ENCODE measurements at places on chromosomes 5 and 9.

GRCh38 chr5:76169146-76169905, 86.1 kb downstream of the SV2C start:
- DNase-seq, result no peak

- DNase-seq, result no peak
Measured at GRCh38 chr5:41118177-41118576, 47.0 kb upstream of the MROH2B start.

GRCh38 chr9:109735801-109736200, 44.2 kb upstream of the PALM2AKAP2 start:
- no peak for DNase-seq

DNA sequence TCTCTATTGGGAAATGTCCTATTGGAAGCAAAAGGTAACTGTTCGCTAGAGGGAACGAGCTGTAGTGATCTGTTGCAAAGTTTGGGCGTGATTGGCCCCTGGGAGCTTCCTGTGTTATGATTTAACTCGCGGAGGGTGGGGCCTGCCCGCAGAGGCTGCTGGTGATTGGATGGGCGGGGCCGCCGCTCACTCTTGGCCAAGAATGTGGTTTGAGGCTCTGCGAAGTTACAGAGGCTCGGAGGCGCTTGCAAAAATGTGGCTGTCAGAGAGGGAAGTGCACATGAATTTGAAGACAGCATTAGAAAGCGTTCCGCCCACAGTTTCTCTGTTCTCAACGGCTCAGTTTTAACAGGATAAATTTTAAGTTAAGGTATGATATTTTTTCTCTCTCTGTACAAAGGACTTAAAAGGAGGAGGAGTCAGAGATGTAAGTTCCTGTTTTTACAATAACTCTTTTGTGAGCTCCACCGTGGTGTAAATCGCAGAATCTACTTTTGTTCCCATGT, 46.9 kb downstream of the CNTRL start:
- peak; percentile 95 for DNase-seq

- DNase-seq, result no peak
Measured at GRCh38 chr9:124017929-124018729, 6.6 kb downstream of the LHX2 start.

- DNase-seq, result no peak
Measured at GRCh38 chr9:77943057-77943456, 88.6 kb downstream of the GNAQ start.

DNA sequence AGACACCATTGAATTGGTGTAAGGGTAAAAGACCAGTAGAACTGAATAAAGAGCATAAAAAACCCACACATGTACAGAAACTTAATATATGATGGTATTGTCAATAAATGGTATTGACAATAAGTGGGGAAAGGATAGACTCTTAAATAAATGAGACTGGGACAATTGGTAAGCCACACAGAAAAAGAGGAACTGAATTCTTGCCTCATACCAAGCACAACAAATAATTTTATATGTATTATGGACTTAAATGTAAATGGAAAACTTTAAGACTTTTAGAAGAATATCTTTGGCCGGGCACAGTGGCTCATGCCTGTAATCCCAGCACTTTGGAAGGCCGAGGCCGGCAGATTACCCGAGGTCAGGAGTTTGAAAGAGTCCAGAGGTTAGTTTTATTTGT, 37.9 kb upstream of the PPP2CA start:
- DNase-seq, result no peak

DNA sequence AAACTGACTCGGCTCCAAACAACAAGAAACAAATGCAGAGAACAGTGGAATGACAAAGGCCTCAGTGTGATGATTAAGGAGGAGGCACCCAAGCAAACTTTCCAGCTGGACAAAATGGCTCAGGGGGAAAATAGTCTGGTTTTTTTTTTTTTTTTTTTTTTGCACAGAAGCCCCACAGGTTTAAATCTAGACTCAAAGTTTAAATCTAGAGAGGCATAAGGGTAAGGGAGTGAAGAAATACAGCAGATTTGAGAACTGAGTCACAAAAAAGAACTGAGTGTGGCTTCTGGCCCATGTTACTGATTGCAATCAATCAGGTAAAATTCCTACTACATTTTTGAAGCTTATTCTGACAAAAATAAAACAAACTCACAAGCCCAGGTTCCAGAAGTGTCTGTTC, 12.3 kb downstream of the BOD1 start:
- DNase-seq, result no peak

DNA sequence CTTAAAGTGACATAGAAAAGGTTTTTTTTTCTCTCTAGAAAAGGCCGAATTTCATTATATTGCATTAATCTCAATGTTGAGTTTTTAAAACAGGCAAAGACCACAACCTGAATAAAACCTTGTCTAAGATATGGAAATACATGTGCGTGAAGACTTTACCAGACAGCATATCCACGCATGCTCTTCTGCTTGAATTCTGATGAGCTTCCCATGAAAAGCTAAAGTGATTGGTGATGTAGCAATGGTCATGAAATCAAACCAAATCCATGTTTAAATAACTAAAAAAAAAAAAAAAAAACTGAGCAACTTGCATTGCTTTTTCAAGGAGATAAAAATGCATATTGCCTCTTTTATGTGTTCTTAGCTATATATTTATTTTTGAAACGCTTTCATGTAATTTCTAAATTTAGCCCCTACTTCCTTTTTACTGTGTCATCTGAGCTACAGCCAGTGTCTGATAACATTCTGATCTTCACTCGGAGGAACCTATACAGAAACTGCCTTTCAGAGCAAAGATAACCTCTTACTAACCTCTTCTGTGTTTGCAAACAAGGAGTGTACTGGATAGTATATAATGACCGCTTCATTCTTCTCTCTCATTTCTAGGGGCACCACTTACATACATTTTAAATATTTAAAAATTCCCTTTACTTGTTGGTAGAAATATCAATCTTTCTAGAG, 179.1 kb upstream of the GNA14 start:
- no peak for DNase-seq

- no peak for DNase-seq
Measured at GRCh38 chr5:59266410-59266809, 627.1 kb downstream of the PDE4D start.

- DNase-seq, result no peak
Measured at GRCh38 chr5:108788142-108788541, 40.4 kb downstream of the FER start.

DNA sequence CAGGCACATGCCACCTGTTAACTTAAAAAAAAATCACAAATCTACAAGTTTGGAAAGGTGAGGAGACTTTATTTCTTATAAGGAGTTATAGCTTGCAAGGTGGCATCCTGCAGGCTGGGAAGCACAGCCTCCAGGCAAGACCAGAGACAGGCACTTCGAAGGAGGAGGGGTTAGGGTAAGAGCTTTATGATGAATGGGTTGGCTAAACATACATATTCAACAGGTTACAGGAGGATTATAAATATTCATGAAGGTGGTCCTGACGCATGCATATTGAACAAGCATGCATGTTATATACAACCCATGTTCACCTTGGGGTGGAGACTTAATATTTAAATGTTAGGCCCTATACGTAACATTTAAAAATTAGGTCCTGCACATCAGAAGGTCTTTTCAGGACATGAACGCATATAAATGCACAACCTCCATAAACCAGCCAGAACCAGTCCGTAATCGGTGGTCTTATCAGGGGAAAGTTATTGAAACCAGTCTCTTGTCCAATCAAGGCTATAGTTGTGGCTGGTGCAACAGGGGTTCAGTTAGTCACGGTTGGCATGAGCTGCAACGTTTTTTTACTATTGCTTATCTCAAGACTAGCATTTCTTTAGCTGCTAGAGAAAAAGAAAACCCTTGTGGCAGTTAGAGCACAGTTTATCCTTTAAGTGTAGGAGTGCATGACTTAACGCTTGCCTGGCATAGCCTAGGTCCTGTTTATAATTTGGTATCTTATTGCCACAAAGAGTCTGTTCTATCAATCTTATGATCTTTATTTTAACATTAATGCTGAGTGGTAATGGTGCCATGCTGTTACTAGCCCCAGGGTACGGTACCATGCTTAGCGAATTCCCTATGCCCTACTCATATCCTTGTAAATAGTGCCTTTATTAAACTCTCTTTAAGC, 72.7 kb downstream of the C9orf57 start:
- no peak for DNase-seq

DNA sequence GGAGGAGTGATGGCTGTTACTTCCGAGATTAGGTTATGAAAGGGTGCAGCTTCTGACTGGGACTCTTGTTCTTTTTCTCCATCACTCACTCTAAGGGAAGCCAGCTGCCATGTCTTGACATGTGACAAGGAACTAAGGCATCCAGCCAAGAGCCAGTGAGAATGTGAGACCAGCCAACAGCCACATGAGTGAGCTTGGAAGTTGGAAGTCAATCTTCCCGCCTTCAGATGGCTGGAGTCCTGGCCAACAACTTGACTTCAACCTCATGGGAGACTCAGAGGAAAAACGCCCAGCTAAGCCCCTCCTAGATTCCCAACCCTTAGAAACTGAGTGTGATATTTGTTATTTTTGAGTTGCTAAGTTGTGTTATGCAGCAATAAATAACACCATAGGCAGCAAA, 201.1 kb downstream of the SNX18 start:
- no peak for DNase-seq

DNA sequence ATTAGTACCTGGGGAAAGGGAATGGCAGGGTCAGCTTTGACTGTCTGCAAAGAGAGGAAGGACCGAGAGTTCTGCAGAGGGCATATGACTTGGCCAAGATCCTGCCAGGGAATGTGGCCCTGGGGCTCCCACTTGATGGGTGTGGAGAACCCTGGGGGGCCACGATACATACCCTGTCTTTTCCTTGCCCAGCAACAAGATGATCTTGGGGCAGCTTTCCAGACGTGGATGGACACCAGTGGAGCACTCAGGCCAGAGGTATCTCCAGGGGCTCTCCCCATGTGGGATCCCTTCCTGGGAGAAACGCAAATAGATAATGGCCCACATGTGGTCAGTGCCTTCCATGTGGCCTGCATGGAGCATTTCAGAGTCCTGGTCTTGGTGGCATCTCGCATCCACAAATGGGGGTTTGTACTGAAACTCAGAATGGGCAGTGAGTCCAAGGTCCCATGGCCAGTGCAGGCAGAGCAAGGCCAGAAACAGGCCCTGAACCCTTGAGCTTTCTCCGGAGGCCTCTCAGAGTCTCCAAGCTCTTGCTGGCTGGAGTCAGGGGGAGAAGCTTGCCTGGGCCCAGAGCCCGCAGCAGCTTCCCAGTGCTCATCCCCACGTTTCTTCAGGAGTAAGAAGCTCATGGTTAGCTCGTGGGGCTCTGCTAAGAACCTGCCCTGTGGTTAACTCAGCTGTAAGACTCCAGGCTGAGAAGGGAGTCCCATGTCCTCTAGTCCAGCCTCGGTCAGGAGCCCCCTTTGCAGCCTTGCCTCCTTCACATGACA, 18.3 kb upstream of the ORM1 start:
- DNase-seq, result no peak

GRCh38 chr9:12790001-12790400, 15.2 kb downstream of the LURAP1L start:
- no peak for DNase-seq

- DNase-seq, result peak; percentile 70
Measured at GRCh38 chr9:130680836-130681768, 12.5 kb upstream of the EXOSC2 start.

DNA sequence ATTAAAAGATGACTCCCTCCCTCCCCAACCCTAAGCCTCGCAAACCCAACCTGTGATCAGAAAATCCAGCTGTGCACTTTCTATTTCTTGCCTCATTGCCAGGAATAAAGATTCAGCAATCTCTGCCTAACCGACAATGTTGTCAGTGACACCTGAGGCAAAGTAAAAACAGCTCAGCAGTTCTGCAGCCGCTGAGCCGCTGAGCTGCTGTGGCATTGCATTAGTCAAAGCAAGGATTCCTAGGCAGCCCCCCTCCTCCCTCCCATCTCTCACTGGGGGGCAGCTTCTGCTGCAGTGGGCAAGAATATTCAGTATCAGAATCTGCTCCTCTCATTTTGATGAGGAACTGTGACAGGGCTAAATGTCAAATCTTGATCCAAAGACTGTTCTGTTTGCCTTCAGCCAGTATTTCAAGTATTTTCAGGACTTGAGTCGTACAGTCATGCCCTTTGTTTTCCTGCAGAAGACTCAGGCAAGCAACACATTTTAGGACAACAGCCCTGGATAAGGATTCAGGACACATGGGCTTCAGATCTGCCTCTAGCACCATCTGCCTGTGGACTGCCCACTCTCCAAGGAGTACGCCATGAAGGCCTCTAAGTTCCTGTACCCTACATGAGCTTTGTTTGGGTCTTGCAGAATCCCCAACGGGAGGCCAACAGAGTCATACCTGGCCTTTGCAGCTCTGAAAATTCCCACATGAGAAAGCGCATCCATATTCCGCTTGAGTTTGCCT, 41.1 kb upstream of the DAP start:
- DNase-seq, result no peak

DNA sequence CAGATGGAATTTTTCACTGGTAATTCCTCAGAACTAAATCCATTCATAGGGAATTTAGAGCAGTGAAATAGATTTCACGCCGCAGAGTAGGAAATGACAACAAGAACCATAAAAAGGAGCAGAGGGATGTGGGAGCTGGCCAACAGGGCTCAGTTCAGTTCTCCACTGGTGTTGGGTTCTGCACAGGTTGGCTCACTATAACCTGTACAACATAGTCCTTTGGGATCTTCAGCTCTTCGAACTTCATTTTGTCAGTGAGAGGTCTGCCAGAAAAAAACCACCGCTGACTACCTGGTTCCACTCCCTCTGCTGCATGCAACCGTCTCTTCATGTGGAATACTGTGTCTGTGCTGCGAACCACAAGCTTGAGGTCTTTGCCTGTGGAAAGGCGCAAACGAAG, 17.7 kb downstream of the EFCAB9 start:
- no peak for DNase-seq

DNA sequence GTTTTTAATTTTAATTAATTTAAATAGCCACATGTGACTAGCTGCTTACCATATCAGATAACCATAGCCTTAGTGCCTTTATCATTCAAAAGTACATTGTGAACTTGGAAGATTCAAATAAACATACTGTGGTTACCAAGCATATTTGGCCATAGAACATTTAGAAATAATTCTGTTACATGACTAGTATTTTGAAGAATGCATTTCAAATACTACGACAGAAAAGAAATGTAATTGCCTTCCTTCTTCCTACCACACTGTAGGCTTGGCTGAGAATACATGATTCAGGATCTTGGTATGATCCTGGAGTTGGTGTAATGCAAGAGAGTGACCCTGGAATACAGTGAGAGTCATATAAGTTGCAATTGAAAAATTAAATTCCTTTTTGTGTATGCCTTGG, 109.7 kb upstream of the PCA3 start:
- no peak for DNase-seq

- DNase-seq, result no peak
Measured at GRCh38 chr9:98043915-98044314, 12.6 kb upstream of the NANS start.

All from CD4-positive, alpha-beta T cell treated with Interferon alpha-2 for 1 hour (primary cell).